ENCODE measurements at places on chromosomes 5 and 9.

GRCh38 chr5:159403906-159404681 is 73.8 kb upstream of the IL12B start:
- no peak for DNase-seq

DNA sequence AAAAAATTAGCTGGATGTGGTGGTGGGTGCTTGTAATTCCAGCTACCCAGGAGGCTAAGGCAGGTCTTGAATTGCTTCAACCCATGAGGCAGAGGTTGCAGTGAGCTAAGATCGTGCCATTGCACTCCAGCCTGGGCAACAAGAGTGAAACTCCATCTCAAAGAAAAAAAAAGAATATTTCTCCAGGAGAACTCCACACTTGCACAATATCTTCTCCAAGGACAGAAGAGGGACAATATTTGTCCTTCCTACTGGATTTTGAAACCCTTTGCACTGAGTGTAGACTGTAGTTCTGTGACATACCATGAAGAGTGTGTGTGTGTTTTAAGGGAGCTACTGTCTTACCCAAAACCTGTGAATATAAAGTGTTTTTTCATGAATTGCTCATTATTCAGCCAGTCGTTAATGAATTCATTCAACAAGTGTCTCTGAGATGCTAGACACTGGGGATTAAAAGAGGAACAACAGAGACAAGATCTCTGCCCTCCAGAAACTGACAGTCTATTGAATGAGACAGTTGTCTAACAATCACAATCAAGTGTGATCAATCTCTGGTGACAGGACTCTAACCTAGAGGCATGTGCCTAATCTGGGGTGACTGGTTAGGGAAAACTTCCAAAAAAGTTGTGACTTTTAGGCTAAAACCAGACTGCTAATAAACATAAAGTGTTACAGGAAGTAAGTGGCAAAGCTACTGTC is 9.8 kb upstream of the UBE2D2 start:
- DNase-seq, result no peak

GRCh38 chr9:17472126-17472525 is 106.7 kb upstream of the SH3GL2 start:
- DNase-seq, result no peak

GRCh38 chr9:127360250-127360649 is 36.7 kb upstream of the SLC2A8 start:
- no peak for DNase-seq

DNA sequence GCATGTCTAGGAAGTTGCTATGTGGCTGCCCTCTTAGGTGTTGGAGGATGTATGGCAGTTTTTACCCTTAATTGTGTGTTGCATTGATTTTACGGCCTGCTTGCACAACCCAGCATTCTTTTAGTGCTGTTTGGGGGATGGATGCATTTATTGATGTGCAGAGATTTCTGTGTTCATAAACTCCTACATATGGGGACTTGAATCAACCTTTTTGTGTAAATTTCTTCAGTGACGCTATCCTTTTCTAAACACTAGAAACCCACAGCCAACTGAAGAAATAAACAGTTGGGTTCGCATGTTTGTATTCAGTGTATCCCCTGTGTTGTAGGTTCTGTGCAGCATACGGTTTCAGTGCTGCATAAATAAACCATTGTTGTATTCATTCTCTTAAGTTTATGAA is 263.7 kb downstream of the RASEF start:
- no peak for DNase-seq

- DNase-seq, result no peak
Observed at GRCh38 chr9:20553558-20554149, 68.6 kb downstream of the MLLT3 start.

DNA sequence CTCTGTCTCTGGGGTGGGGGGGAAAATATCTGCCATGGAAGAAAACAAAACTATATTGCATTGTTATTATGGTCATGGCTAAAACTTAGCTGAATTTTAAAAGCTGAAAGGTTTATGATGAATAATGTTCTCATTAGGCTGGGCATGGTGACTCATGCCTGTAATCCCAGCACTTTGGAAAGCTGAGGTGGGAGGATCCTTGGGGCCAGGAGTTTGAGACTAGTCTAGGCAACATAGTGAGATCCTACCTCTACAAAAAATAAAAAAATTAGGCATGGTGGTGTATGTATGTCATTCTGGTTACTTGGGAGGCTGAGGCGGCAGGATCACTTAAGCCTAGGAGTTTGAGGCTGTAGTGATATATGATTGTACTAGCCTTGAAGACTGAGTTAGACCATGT is 44.5 kb downstream of the IPO11 start:
- DNase-seq, result no peak

DNA sequence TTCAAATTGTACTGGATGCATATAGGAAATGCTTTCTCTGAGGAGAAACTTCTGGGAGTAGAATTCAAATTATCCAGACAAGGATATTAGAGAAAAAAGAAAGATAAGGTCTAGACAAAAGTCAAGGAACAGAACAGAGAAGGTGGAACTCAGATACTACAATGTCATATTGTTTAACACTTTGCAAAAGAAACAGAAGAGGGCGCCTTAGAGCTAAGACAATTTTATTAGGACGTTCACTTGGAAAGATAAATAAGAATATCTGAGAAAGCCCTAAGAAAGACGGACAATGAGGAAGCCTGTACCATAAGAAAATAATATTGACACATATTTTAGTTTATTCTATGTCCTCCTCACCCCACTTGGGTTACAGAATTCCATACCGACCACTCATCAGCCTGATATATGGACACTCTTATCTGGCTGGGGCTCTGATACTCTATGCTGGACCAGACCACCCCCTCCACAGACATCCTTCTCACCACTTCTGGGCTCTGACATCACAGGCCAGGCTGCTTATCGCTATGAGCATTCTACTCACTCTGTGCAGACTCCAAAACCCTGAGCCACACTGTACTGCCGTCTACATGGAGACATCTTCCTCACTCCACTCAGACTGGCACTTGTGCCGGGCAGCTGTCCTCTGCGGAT is 9.1 kb upstream of the AK3 start:
- no peak for DNase-seq

DNA sequence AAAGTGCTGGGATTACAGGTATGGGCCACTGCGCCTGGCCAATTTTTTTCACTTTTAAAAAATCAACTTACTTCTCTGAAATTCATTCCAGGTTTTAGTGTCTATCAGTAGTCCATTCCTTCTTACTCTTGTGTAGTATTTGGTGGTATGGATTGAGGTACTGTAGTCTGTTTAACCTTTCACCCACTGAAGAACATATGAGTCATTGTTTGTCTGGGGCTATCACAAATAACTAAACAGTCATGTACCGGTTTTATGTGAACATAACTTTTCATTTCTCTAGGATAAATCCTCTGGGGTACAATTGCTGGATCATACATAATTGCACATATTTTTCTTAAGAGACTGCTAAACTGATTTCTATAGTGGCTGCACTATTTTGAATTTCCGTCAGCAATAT is 1188.0 kb upstream of the CDH9 start:
- no peak for DNase-seq

DNA sequence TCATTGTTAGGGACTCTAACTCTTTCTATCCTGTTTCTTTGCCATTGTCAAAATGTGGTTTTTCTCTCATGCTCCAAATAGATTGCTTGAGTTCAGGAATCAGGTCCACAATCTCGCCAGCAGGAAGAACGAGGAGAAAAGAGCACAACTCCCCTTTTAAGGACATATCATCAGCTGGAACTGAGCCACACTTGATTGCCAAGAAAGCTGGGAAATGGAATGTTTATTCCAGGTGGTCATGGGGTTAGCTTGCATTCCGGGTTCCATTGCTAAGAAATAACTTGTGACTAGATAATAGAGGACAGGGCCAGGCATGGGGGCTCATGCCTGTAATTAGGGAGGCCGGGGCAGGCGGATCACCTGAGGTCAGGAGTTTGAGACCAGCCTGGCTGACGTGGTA is 32.4 kb upstream of the C9orf57 start:
- no peak for DNase-seq

DNA sequence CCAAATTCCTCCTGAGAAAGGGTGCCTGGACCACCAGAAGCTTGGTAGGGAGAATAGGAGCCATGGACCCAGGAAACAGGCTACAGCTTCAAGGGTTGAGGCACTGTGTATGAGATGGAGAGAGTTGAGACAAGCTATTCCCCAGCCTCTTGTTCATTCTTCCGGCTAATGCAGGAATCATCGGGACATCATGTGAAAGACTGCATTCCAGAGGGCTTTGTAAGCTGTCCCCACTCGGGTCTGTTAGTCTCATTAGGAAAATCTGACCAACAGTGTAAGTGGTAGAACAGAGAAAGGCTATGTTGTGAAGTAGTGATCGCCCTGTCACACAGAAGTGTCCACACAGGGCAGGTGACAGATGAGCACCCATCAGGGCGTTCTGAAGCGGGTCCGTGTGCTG is 81.4 kb downstream of the GABBR2 start:
- DNase-seq, result no peak

Data from CD4-positive, alpha-beta T cell treated with Interferon gamma for 1 hour (primary cell).